Bone marrow (tissue), 2 donors: ENCODE measurements at places on chromosomes 11 and 22.

DNA sequence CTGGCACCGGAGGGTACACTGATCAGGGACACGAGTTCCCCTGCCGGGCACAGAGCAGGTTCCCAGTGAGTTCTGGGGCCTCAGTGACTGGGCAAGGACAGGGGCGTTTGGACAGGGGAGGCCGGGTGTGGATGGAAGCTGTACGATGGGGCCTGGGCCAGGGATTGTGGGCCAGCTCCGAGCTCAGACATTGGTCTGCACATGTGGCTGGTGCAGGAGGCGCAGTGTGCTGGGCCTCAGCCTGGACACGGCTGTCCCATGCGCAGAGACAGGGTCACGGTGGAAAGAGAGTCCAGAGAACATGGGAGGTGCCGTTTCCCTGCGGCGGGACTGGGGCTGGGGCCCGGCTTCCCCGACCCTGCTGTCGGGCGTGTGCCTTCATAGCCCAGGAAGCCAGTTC lies 60.7 kb downstream of the CDKN1C start:
- DNase-seq: no peak

DNA sequence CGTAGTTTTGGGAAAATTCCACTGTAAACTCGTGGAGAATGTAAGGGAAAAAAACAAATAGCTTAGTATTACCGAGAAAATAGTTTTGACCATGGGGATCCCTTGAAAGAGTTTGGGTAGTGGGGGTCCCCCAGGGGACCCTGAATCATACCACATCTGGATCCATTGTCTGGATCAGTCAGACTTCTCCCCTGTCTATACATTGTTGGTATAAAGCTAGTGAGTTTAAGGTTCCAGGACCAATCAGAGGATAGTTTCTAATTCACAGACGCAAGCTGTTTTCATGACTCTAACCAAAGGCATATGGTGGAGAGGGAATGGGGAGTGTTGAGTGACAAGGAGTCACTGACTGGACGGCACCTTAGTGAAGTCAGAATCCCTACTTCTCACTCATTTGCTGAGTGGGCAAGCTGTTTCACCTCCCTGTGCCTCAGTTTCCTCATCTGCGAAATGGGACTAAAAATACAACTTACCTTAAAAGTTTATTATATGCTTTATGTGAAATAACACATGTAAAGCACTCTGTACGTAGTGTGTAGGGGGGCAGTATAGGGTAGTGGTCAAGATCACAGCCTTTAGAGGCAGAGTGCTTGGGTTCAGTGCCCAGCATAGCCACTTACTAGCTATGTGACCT lies 90.2 kb downstream of the TRAF6 start:
- no peak for DNase-seq

- DNase-seq: no peak
These were observed 78.7 kb downstream of the ZNRF3 start for GRCh38 chr22:28962042-28962554.

- DNase-seq: no peak
These were observed 2.1 kb upstream of the RTCB start for GRCh38 chr22:32414191-32414590.

- DNase-seq: no peak
These were observed 349 bp downstream of the TIMM10 start for GRCh38 chr11:57530215-57530595.

DNA sequence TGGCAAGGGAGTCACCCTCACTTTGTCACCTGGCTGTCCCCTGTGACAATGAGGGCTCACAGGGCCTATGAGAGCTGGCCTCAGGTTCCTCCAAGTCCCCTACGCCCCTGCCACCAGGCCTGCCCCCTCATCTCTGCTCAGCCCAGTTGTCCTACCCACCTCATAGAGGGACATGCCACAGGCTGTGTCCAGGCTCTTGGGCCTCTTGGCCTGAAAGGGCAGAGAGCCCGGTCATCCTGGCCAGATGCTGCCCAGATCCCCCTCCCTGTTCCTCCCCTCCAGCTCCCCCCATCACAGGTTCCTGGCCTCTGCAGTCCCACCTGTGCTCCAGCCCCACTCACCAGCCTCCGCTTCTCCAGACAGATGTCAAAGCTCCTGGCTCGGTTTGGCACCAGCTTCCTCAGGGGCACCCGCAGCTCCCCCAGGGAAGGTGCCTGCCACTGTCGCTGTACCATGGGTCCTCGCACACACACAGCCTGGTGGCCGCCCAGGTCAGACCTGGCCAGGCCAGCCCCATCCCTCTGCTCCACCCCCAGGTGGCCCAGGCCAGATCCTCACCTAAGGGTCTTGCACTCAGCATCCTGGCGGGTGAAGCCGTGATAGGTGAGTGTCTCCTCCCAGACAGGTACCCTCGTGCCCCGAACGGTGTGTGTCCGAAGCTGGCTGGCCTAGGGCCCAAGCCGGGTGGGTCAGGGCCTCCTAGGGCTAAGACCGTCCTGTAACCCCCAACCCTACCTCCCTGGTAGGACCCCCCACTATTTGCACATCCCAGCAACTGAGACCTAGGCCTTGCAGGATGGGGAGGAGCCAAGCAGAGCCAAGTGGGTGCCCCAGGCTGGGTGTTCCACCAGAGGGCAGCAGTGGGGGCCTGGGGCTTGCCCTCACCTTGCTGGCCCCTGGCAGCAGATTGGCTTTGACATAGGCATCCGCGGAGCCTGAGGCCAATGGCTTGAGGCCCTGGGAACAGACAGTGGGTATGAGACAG lies 8.3 kb downstream of the NDUFV1 start:
- no peak for DNase-seq

DNA sequence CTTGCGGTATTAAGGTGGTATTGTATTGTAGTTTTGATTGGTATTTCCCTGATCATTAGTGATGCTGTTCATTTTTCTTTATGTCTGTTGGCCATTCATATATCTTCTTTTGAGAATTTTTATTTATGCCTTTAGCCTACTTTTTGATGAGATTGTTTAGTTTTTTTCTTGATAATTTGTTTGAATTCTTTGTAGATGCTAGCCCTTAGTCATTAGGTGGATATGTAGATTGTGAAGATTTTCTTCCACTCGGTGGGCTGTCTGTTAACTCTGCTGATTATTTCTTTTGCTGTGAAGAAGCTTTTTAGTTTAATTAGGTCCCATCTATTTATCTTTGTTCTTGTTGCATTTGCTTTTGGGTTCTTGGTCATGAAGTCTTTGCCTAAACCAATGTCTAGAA lies 115.4 kb downstream of the VPREB1 start:
- no peak for DNase-seq

DNA sequence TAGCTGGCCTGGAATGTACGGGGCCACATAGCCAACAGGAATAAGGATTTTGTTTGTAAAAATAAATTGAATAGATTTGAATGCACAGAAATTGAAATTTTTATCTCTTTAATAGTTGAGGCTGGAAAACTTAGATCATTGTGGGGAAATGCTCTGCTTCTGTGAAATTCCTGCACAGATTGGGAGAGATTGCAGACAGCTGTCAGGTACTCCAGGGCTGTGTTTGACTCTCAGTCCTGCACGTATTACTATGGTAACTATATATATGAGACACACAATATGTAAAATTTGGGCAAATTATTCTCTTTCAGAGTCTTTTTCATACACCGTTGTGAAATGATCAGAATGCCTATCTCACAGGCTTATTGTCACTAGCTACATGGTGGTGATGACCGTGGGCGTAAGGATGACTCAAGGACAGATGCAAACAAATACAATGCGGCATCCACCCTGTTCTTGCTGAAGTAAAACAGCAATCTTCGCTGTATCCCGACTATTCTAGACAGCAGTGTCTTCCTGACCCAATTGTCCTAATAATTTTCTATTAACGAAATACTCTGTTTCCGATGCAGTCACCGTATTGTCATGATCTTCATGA lies 79.4 kb downstream of the ZC3H12C start:
- DNase-seq: no peak

- peak; percentile 15 for DNase-seq
These were observed 4.4 kb downstream of the CAVIN3 start for GRCh38 chr11:6315811-6316425.

DNA sequence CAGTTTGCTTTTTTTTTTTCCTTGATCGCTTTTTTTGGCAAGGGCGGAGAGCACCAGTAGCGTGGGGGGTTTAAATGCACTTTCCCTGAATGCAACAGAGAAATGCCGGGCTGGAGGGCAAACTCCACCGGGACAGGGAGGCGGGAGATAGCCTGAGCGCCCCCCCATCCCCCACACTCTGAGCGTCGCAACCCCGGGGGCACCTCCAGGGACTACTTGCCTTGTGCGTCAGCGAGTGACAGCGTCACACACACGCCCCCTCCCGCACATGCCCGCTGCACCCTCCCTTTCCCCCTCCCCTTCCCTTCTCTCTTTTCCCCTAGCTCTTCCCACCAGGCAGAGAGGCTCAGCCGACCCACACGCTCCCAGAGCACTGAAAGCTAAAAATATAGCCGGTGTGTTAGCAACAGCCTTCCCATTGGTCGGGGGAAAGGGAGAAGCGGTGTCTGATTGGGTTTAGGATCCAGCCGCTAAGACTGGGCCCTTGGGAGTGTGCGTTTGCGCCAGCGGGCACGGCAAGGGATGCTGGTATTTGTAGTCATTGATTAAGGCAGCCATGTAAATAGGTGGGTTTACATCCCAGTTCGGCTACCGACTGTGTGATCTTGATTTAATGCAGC lies 1.7 kb upstream of the TOB2 start:
- DNase-seq: peak; percentile 92

DNA sequence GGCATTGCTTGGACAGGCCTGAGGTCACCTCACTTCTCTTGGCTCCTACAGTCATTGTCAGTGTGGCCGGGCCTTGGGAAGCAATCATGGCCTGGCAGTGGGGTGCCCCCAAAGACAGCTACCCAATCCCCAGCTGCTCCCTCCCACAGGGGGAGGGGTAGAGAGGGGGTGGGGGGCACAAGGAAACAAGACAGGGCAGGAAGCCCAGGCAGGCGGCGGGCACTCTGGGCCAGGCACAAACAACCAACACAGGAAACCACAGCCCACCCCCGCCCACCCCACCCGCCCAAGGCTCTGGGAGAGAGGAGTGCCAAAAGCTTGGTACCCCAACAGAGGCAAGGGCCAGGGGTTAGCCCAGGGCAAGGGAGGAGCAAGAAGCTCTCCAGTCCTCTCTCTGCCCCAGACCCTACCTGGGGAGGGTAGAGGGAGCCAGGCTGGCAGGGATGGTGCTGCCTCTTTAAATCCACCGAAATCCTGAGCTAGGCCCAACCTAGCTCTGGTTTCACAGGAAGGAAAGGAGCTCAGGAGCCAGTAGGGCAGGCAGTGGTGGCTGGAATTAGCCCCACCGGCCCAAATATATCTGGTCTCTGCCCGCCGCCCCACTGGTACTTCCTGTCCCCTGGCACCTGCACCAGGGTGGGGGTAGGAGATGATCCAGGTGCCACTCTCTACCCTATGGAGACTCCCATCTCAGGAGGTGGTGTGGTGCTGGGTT lies 12.2 kb downstream of the BCL9L start:
- peak; percentile 41 for DNase-seq

DNA sequence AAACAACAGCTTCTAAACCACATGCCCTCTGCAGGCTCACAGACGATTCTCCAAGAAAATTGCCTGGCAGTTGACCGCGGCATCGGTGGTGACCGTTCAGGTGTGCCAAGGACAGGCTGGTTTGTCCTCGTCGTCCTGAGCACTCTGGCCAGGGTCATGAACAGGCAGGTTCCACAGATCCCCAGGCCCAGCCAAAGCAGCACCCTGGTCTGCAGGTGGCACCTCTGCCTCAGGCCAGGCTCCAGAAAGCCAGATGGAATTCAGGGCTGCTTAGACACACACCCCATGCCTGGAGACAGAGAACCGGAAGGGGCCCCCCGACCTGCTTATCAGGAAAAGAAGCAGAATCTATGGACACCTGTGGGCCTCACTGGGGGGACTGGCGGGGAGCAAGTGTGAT lies 338.7 kb downstream of the BRD1 start:
- no peak for DNase-seq

DNA sequence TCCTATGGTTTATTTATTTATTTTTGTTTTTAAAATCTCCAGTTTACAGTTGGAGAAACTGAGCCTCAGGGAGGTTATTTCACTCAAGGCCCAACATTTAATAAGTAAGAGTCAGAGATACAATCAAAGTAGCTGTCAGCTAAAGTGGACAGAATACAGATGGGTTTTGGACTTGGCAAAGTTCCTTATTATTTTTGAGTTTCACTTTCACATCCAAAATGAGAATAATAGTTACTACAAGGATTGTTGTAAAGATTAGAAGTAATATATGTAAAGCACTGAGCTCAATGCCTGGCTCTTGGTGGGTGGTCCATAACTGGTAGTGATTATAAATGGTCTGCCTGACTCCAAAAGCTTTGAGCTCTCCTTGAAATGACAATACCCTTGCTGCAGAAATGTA lies 87.5 kb upstream of the SESN3 start:
- peak; percentile 36 for DNase-seq

DNA sequence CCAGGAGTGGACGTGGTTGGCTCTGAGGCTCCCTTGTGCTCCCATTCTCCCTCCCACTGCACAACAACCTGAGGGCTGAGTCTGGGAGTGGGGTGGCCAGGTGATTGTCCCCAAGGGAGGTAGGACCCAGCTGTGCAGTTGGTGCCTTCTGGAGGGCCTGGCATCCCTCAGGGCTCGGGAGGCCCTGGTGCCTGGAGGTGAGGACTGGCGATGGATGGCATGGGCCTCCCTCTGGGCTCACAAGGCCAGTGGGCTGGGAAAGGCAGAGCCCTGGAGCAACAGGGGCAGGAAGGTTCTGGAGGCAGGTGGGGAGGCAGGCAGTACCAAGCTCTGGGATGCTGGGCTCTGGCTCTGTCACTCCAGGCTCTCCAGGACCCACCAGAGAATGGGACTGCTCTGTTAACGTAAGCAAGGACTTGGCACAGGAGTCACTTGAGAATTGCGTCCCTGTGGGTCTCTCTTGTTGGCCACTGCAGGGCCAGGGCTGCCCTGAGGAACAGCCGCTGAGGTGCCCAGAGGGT lies 114.2 kb downstream of the KCNQ1OT1 start:
- no peak for DNase-seq

GRCh38 chr22:44256556-44257485 lies 55.9 kb downstream of the SHISAL1 start:
- DNase-seq: no peak

DNA sequence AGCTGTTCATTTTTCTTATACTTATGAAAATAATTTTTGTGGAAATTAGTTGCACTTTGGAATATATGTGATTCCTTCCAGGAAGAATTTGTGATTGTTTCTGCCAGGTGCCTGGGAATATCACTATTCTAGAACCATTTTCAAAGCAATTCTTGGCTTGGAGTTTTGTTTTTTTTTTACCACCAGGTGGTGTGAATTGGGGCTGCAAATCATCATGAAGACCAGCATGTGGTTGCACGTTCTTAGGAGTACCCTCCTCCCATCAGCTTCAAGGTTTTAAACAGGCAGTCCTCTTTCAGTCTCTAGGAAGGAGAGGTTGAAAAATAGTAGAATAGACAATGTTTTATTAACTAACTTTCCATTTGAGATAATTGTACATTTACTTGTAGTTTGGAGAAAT lies 25.9 kb downstream of the USP47 start:
- DNase-seq: no peak

- DNase-seq: no peak
These were observed 229.1 kb upstream of the CARD18 start for GRCh38 chr11:105368711-105369110.

- no peak for DNase-seq
These were observed 29.0 kb downstream of the MMP13 start for GRCh38 chr11:102926517-102926916.
